ENCODE measurements at places on chromosomes 7 and 10.

GRCh38 chr10:76681153-76681552 is 956.5 kb downstream of the KCNMA1 start:
- no peak for DNase-seq

- no peak for DNase-seq
Observed at GRCh38 chr7:326273-326672, 36.3 kb downstream of the FOXL3 start.

DNA sequence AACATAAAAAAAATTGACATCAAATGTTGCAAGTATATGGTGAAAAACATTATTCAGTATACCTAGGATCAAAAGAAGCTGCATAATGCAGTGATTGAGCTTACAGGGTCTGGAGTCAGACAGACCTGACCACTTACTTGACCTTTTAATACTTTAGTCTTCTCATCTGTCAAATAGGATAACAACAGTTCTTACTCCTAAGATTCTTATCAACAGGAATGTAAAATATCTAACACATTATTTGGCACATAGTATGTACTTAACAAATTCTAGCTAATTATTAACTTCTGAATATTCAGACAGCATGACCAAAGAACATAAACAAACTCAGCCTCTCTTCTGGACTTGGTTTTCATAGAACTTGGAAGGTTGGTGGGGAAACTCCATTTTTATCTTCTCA is 45.6 kb upstream of the PIP4K2A start:
- DNase-seq, result no peak

GRCh38 chr7:78024591-78024990 is 226.0 kb downstream of the PHTF2 start:
- DNase-seq, result no peak

GRCh38 chr10:84270708-84271107 is 25.9 kb downstream of the RGR start:
- DNase-seq, result no peak

- DNase-seq, result no peak
Observed at GRCh38 chr7:158827411-158828132, 1.7 kb downstream of the ESYT2 start.

DNA sequence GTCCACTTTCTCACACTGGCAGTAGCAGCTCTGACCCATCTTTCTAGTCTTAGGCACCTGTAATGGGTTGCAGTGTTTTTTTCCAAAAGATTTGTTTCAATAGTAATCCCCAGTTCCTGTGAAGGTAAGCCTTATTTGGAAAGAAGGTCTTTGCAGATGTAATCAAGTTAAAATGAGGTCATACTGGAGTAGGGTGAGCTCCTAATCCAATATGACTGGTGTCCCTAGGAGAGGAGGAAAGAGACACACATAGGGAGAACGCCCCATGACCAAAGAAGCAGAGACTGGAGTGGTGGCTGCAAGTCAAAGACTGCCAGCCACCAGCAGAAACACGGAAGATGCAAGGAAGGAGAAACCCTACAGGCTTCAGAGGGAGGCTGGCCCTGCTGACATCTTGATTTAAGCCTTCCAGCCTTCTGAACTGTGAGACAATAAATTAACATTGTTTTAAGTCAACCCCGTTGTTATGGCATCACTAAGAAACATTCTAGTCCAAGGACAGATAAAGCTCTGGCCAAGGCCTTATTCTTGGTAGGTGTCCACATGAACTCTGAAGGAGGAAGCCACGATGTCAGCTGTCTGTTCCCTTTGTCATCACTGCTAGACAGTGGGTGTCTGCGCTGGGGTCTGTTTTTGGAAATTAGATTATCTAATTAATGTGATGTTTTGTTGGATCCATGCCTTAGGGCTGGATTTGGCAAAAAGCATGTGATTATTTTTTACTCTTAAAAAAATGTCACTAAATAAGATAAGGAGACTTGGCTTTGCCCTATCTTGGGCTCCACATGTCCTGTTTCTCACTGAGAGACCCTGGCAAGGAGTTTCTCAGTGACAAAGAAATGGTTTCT is 214.9 kb downstream of the KCNMA1 start:
- no peak for DNase-seq

DNA sequence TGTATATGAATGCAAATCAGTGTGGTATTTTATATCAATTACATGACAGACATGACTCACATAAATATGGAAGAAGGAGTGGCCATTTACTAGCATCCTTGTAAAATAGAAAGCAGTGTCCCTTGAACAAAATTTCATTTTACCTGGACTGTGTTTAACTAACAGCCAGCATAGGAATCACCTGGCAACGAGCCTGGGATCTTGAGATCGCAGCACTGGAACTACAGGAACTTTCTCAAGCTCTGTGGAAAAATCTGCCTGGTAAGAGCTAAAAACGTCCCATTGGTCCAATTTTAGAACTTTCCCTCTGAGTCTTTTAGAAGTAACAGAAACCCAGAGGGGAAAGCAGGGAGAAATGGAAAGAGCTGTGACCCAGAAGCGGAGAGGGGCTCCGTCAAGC is 68.9 kb upstream of the AMPH start:
- no peak for DNase-seq

- DNase-seq, result no peak
Observed at GRCh38 chr10:125494651-125495239, 188.2 kb downstream of the TEX36 start.

DNA sequence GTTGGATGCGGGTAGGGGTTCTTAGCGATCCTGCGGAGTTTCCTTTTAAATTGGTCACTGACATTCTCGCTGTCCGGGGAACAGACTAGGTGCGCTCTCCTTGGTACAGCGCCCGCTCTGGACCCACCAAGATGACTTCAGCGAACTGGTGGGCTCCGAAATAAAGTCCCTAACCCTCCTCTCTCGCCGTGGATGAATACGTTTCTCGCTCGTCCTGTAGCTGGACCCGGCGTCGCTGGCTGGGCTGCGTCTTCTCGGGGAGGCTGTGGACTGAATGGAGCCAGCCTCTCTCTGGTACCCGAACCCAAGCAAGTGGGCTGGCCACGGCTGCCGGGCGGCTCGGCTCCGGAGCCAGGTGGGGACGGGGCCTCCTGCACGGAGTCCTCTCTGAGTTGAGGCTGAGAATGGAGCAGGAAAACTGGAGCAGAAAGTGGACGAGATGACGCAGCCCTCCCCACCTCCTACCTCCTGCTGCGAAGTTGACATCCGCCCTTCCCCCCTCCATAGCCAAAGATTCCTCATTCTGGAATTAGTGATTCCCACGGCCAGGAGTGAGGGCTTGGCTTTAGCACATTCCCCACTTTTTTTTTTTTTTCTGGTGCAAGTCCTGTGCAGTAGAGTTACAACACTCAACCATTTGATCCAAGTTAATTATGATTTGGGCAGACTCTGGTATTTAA is 1.5 kb downstream of the UNC5B start:
- DNase-seq, result no peak

- no peak for DNase-seq
Observed at GRCh38 chr7:71290452-71290851, 158.5 kb downstream of the GALNT17 start.

DNA sequence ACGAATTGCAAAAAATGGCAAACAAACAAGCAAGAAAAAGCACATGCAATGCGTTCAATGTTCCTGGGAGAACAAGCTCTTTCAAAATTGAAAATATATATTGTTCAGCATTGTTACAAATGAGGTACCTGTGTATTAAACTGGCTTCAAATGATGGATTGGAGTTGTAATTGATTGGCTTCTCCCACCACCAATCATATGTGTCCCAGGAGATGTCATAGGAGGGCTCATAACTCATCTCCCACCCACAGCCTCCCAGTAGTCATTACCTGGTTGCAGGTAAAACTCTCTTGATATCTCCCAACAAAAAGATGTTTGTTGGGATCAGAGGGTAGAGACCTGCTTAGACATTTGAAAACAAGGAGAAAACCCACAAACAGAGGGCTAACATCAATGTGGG is 302.9 kb downstream of the BAMBI start:
- DNase-seq, result no peak

DNA sequence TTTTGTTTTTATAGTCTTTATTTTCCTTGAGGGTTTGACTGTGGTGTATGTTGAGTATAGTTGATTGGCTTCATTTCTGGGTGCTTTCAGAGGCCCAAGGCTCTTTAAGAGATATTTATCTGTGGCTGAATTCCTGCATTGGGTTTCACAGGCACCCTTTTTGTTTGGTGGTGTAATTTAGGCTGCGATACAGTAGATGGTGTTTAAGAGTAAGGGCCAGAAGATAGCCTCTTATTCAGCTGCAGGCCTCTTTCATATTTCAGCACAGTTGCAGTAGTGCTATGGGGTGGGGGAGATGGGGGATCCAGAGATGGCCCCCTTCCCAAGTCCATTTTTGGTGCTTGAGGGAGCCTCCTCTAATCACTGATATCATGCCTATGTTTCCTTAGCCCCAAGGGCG is 69.7 kb downstream of the MGAM2 start:
- DNase-seq, result no peak

DNA sequence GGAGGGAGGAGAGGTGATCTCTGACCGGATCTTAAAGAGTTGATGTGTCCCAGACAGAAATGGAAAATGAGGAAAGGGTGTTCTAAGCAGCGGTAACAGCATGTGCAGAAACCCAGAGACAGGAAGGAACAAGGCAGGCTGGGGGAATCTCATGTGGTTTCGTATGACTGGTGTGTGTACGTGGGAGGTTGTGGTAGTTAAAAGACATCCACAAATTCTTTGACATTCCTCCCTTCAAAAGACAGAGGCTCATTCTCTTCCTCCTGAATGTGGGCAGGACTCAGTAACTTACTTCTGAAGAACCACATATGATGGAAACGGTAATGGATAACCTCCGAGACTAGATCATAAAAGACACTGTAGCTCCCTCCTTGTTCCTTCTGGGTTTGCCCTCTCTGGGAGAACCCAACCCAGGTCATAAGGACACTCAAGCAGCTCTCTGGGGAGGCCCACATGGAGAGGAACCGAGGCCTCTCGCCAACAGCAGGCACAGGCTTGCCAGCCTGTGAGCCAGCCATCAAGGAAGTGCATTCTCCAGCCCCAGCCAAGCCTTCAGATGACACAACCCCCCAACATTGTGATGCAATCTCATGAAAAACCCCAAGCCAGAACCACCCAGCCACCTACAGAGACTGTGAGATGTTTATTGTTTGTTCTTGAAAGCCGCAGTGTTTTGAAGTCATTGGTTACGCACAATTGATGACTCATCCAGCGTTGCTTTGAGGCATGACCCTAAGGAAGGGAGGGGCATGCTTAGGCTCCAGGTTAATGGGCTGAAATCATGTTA is 116.0 kb downstream of the SLIT1 start:
- no peak for DNase-seq

- no peak for DNase-seq
Observed at GRCh38 chr10:58268454-58268945, 462 bp upstream of the CISD1 start.

GRCh38 chr7:133272336-133272735 is 19.5 kb downstream of the EXOC4 start:
- DNase-seq, result no peak

GRCh38 chr7:151608031-151608551 is 88.4 kb upstream of the RHEB start:
- no peak for DNase-seq

All from activated CD4-positive, CD25-positive, alpha-beta regulatory T cell treated with anti-CD3 and anti-CD28 coated beads, Interleukin-2, amount 50 U/mL, for 72 hours (primary cell).